Activated CD8-positive, alpha-beta T cell treated with anti-CD3 and anti-CD28 coated beads, Interleukin-2, amount 10 ng/mL, durations not matched to agents 7 days and 5 days (primary cell): ENCODE measurements at places on chromosomes 4 and X.

DNA sequence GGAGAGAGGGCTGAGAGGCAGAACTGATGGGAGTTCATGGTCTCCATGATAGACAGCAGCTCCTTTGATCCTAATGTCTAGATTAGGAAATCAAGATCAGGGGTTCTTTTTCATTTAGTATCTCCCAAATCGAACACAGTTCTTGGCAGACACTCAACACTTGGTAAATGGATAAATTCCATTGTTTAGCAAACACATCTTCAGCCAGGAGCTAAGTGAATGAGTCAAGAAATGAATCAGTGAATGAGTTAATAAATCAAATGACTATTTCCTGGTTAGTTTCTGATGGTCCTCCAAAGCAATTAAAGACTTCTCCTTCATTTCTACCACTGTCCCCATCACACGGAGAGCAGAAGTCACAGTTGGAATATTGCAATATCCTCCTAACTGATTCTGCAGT, 120.0 kb upstream of the SHISA3 start:
- DNase-seq: no peak

DNA sequence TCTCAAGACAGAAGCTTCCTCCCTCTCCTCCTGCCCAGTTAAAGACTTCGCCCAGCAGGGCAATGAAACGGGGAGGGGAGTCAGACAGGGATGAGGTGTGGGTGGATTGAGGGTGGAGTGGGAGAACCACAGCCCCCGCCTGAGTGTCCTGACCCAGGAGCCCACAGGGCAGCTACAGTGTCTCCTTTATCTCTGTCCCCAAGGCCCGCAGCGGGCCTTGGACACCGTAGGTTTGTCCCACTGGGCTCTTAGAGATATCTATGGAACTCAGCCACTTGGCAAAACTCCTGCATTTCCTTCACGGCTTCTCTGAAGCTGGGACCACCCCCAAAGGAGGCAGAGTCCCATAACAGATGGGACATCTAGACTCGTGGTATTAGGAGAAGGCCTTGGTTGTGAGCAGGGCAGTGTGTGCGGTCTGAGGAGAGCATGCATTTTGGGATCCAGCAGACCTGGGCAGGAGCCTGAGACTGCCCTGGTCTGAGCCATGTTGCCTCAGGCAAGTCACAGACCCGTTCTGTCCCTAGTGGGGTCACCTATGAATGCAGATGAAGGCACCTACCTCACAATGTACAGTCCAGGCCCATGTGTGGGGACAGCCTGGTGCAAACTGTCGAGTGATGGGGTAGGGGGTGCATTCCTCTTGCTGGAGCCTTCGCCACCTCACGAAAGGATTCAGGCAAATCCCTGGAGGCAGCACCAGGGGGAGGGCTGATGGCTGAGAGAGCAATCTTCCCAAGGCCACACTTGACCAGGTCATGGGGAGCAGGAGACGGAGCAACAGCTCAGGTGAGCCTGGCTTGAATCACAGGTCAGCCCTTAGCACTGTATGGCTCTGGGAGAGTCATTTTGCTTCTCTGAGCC, 225.7 kb upstream of the PSAPL1 start:
- DNase-seq: no peak

GRCh38 chr4:7052923-7053715, 9.9 kb downstream of the TADA2B start:
- DNase-seq: no peak

DNA sequence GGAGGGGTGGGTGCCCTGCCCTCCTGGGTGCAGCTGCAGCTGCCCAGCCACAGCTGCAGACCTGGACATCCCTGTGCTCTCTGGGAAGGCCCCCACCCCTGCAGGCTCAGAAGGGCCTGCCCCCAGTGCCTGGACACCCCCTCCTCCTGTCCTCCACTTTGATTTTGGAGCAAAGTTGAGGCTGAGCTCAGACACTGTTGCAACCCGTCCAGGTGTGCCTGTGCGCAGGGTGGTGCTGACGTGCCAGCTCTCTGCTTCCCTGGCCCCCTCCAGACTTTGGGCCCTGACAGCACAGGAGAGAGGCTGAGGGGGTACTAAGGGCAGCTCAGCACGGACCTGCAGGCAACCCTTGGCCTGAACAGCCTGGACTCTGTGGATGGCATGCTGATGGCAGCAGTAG, 750.3 kb downstream of the ARAP2 start:
- no peak for DNase-seq

- no peak for DNase-seq
These were observed 120.9 kb downstream of the CHIC2 start for GRCh38 chr4:53943345-53944085.

DNA sequence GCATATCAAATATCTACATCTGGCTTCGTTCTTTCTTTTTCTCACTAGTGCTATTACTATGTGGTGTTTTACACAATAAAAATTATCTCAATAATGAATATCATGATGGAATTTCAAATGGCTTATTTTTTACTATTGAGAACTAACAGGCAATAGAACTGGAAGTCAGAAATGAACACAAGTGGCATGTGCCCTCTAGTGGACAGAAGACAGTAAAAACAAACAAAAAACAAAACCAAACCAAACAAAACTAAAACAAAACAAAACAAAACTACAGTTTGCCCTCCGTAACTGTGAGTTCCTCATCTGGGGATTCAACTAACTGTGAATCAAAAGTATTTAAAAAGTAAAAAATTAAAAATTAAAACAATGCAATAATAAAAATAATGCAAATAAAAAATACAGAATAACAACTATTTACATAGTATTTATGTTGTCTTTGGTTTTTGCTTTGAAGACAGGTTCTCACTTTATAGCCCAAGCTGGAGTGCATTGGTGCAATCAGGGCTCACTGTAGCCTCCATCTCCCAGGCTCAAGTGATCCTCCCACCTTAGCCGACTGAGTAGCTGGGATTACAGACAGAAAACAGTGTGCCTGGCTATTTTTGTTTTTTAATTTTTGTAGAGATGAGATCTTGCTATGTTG, 195.6 kb upstream of the TACR3 start:
- DNase-seq: no peak

GRCh38 chr4:99383399-99383798, 30.9 kb upstream of the ADH1C start:
- no peak for DNase-seq

DNA sequence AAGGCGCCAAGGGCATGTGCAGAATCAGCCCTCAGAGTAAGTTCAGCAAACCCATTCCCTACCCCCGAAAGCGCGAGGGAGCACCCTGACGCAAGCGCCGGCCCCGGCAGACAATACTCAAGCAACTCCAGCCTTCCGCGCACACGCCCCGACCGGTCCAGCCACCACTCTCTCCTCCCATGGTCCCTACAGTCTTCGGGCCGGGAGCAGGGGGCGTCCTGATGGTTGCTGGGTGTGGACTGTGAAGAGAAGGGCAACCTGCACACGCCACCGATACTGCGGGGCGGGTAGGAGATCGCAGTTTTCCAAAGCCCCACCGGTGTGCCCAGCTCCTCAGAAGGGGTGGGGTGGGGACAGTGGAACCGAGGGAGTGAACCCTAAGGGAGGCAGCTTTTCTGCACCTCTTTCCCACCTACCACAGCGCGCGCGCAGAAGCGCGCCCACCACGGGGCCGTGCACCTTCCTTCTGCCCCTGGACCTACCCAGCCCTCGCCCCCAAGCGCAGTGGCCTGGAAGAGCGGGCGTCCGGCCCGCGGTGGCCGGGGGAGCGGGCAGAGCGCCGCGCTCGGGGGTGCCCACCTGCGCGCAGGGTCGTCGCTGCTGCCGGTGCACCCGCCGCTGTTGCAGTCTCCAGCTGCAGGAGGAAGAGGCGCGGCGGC, 650.2 kb upstream of the DIPK2B start:
- peak; percentile 41 for DNase-seq

- DNase-seq: no peak
These were observed 170.6 kb upstream of the PACRGL start for GRCh38 chr4:20529691-20530090.

GRCh38 chrX:17462881-17463280, 87.9 kb downstream of the NHS start:
- no peak for DNase-seq

DNA sequence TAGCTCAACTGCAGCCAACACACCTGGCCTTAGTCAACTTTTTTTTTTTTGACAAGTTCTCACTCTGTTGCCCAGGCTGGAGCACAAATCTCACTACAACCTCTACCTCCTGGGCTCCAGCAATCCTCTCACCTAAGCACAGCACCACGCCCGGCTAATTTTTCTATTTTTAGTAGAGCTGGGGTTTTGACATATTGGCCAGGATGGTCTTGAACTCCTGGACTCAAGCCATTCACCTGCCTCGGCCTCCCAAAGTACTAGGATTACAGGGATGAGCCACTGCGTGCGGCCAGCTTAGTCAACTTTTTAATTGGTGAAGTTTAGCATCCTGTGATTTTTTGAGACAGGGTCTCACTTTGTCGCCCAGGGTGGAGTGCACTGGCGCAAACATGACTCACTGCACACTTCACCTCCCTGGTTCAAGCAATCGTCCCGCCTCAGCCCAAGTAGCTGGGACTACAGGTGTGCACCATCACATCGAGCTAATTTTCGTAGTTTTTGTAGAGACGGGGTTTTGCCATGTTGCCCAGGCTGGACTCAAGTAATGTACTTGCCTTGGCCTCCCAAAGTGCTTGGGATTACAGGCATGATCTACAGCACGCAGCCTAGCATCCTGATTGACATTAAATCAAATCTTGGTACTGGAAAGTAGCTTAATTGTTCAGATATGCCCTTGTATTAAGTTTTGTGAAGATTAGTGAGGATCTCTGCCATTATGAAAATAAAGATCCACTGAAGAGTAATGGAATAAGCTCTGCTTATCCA, 8.3 kb downstream of the HNRNPDL start:
- no peak for DNase-seq

GRCh38 chrX:71659342-71659741, 8.0 kb upstream of the LOC101059915 start:
- DNase-seq: no peak

- DNase-seq: no peak
These were observed 189.2 kb downstream of the SHROOM3 start for GRCh38 chr4:76624241-76624681.

DNA sequence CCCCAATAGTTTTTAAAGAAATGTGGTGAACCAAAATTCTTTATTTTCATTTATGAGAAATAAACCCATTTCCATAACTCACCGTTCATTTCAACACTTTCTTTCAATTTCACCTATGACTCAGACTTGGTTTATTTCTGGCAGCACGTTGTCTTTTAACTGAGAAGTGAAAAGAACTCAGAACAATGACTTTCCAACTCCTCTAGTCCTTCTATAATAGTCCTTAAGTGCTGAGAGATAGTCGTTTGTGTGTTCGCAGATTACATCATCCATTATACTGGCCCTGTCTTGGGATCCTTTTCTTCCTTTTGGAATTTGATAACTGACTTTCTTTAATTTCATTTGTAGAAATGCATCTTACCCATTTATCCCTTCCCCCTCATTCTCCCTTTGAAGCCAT, 113.6 kb downstream of the GLUD2 start:
- DNase-seq: no peak

DNA sequence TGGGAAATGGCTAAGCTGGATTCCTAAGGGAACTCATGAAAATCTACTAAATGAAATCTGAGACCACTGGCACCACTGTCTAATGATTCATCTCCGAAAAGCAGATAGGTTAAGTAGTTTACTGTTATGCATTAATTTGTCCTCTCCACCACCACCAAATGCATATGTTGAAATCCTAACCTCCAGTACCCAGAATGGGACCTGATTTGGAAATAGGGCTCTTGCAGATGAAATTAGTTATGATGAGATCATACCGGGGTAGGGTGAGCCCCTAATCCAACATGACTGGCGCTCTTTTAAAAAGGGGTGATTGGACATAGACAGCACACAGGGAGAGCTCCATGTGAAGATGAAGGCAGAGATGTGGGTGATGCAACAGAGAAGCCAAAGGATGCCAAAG, 124.9 kb upstream of the GUCY1A1 start:
- no peak for DNase-seq

GRCh38 chrX:69116077-69116476, 49.2 kb downstream of the PJA1 start:
- no peak for DNase-seq

DNA sequence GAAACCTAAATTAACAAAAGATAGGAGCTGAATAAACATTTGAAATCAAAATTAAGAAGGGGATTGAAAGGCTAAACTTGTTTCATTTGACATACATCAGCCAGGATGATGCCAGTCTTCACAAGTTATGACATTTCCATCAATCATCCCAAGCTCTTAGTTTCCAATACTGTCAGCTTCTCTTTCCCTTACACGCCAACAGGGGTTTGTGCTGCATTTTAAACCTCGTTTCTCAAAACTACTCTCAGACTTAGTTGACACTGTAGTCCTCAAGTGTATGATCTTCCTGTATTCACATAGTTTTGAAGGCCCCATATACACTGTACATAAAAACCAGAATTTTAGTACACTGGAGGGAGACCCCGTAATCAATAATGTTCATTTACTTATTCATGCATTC, 840 bp upstream of the P2RY10 start:
- DNase-seq: no peak

GRCh38 chr4:3284734-3285557, 7.9 kb upstream of the RGS12 start:
- DNase-seq: peak; percentile 17

- no peak for DNase-seq
These were observed 582.4 kb upstream of the FAM241A start for GRCh38 chr4:111562826-111563225.

- peak; percentile 53 for DNase-seq
These were observed 564 bp downstream of the PGK1 start for GRCh38 chrX:78104447-78105176.

GRCh38 chr4:59571805-59572430, 1628.2 kb upstream of the ADGRL3 start:
- DNase-seq: no peak

DNA sequence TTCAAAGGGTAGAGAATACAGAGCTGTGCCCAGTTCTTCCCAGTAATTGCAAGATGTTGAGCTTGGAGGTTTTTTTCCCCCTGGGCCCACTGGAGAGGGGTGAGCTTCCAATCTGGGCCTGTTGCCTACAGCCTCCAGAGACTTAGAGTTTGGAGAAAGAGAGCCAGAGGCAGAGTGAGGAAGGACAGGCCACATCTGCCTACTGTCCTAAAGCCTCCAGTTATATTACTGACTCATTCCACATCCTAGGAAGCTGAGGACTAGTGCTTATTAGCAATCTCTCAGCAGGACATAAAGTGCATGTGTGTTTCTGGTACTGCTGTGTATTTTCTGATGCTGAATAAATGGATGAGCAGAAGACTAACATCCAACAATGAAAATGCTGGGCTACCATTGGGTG, 181.0 kb upstream of the MAMLD1 start:
- no peak for DNase-seq

DNA sequence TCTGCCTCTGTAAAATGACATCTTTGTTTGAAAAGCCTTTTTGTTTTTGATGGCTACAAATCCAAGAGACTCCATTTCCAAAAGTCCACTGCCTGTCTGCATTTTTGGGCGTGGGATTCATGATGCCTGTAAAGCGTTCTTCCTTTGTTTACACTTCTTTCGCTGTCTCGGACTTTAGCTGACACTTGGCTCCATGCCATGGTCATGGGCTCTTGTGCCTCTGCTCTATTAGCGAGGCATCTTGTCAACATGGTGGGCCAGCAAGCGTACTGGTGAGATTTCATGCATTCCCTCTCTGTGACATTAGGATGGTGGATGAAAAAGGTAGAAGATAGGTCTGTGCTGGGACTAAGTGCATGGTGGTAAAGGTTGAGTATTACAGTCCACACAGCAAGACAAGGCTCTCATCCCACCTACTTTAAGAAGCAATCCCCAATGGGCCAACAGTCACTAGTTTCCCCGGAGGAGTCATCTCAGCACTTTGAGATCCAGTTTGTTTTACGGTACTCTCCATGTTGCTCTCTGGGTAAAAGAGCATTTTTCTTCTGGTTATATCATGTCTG, 298.2 kb upstream of the KLF3 start:
- DNase-seq: no peak

- no peak for DNase-seq
These were observed 336.5 kb downstream of the PDGFC start for GRCh38 chr4:156635051-156635450.

- DNase-seq: no peak
These were observed 100.1 kb downstream of the PPARGC1A start for GRCh38 chr4:23789762-23790161.
